HCT116 (cell line): ENCODE measurements at places on chromosomes 1 and 21. TPM values are rescaled to one million over a fixed set of nuclear protein-coding genes. Genes with fewer than 3 reads are reported as not detected.

- no peak for DNase-seq
Observed at GRCh38 chr21:18178509-18178908, 66.1 kb upstream of the CHODL start.

GRCh38 chr1:3130268-3130667 is 61.3 kb downstream of the PRDM16 start:
- DNase-seq, result no peak

DNA sequence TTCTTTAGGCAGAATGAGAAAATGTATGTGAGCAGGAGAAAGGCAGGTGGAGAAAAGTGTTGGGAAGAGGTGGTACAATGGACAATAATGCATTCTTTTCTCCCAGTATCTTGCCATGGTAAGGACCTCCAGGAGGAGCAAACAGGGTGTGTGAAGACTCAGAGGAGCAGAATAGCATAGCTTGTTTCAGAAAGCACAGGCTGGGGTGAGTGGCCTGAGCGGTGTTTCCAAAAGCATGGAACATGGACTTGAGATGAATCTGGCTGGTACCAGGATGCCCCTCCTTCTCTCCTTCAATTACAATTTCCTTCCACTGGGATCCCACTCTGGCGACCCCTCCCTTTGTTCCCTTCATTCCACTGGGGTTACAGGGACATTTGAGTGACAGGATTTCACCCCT is 123.4 kb upstream of the TNR start:
- DNase-seq, result no peak

GRCh38 chr1:75099581-75099980 is 34.6 kb upstream of the LHX8 start:
- DNase-seq, result no peak

The BCL2L15 gene
- total RNA-seq, result 0.54 TPM

The CATSPERE gene
- total RNA-seq, result 0.34 TPM
